Stimulated activated CD8-positive, alpha-beta memory T cell treated with anti-CD3 and anti-CD28 coated beads, Interleukin-15, amount 100 ng/mL, for 48 hours (primary cell): ENCODE measurements at places on chromosomes 5 and 9.

DNA sequence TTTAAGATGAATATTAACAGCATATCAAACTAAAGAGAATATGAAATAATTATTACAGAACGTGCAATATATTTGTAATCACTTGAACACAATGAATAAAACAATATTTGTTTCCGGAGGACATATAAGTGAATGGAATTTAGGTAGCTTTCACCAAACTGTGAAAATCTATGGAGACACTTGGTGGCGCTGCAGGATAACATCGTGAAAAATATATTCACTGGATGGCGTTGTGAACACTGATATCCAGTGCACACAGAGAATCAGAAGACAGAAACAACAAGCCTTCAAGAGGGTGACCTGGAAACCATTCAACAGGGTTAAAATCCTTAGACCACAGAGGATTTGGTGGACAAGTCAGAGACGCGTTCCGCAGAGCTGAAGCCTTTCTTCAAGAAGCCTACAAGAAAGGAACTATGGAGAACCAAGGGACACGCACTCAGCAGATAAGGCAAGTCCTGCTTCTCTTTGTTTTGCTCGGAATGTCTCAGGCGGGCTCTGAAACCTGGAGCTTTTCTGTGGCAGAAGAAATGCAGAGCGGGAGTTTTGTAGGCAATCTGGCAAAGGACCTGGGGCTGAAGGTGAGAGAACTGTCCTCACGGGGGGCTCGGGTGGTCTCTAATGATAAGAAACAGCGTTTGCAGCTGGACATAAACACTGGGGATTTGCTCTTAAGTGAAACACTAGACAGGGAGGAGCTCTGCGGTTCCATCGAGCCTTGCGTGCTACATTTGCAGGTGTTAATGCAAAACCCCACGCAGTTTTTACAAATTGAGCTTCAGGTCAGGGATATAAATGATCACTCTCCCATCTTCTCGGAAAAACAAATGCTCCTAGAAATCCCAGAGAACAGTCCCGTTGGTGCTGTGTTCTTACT is at the start of gene PCDHB11:
Gene PCDHB11, plus strand, starts transcription at position 269 of the 877 bp plus-strand sequence. Its CDS starts 148 bp downstream, at position 417.
- no peak for DNase-seq

- DNase-seq = no peak
Observed at GRCh38 chr9:110047955-110048402, 160.0 kb downstream of the C9orf152 start.

- DNase-seq = no peak
Observed at GRCh38 chr5:108650997-108651396, 96.7 kb upstream of the FER start.

DNA sequence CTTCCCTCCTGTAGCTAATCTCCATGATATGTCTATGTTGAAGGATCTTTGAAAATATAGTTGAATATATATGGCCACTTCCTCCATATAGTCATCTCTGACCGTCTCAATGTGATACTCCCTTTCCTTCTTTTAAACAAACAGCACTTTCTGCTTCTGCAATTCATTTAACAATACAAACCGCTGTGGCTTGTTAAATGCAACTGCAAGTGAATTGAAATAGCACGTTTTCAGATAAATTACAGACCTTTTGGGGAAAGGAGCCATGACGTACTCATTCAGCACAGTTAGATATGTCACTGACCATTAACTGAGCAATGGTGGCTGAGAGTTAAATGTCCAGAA is 82.5 kb downstream of the FBXO38 start:
- no peak for DNase-seq

DNA sequence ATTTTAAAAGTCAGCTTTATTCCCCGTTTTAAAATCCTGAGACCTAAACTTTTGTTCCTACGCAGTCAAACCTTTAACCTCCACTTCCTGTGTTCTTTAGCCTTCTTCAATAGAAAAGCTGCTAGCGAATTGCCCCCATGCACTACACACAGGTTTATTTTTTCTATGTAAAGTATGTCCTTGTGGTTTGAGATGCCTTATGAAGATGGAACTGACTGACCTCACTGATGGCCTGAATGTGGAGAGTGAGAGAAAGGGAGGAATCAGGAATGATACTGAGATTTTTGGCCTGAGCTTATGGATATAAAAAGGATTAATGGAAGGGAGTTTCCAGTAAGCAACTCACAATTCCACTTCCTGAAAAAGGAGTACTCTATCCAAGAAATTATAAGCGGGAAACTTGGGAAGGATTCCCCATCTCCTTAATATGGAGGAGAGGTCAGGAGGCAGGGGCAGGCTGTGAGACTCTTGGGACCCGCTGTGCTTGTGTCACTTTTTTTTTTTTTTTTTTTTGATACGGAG is 89.5 kb downstream of the UGCG start:
- no peak for DNase-seq

DNA sequence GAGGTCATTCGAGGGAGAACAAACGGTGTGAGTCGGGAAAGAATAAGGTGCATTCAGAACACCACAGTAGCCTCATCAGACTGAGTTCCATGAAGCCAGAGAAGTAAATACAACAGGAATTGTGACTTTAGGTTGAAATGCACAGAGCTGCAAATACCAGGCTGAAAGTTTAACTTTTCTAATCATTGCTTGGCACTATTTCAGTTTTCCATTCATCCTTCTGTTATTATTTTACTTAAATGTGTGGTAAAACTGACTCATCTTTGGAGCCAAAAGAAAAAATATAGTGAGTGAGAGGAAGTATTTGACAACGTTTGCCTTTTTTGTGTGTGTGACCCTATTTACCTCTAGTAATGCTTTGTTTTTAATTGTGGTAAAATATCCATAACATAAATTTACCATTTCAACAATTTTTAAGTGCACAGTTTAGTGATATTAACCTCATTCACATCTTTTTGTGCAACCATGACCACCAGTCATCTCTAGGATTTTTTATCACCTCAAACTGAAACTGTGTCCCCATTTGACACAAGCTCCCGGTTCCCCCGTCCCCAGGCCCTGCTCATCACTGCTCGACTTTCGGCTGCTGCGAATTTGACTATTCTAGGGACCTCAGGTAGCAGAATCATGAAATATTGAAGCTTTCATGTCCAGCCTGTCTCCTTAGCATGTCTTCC is 166.8 kb downstream of the HSD17B3 start:
- DNase-seq = no peak

DNA sequence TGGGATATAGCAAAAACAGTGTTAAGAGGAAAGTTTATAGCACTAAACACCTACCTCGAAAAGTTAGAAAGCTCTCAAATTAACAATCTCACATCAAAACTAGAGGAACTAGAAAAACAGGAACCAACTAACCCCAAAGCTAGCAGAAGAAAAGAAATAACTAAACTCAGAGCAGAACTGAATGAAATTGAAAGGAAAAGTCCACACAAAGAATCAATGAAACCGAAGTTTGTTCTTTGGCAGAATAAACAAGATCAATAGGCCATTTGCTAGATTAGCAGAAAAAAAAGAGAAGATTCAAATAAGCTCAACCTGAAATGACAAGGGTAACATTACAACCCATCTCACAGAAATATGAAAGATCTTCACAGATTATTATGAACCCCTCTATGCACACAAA is 234.8 kb upstream of the ISL1 start:
- DNase-seq = no peak

DNA sequence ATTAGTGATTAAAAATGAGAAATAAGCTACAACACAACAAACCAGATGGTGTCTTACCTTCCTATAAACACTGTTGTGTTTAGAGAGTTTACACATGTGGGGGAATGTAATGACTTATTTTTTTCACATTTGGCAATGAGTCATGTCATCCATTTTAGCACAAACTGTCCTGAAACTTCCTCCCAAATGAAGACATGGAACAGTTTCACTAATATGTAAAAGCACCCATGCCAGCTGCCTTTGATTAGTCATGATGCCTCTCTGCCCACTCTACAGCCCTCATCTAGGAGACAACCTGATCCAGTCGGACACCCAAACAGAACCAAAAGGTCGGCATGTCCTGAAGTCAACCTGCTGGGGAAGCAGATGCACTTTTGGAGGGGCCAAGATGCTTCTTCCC is 98.2 kb downstream of the SEMA5A start:
- no peak for DNase-seq

GRCh38 chr9:95644377-95644776 is 127.6 kb upstream of the PTCH1 start:
- no peak for DNase-seq

DNA sequence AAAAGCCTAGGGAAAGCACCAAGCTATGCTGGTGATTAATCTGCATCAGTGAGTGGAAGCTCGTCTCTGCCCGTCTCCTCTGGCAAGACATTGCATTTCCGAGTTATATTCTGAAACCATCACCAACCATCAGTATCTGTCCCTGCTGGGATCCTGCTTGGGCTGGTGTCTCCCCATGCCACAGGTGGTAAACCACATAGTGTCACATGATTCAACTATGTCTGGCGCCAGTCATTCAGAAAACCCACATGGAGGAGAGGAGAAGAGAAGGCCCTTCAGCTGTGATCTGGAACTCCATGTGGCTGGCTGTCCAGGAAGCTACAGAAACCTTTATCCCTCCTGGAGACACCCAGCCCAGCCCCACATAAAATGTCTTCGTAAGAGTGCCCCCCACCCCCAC is 4.8 kb downstream of the IL9 start:
- peak; percentile 28 for DNase-seq

DNA sequence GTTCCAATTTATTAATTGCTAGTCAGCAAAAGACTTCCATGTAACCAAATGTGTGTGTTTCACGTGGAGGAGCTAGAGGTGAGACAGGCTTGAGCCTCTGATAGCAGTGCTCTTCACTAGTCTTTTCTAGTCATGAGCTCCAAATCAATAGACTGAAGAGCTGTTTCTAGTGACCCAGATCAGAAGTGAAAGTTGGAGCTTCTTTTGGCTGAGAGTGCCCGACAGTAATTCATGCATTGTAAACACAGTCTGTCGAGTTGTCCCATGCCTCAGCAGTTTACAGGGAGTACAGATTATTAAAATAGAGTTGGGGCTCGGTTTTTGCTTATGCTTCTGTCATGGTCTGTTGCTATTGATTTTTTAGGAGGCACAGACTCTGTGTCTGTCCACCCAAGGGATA is 793.1 kb downstream of the DTWD2 start:
- no peak for DNase-seq

DNA sequence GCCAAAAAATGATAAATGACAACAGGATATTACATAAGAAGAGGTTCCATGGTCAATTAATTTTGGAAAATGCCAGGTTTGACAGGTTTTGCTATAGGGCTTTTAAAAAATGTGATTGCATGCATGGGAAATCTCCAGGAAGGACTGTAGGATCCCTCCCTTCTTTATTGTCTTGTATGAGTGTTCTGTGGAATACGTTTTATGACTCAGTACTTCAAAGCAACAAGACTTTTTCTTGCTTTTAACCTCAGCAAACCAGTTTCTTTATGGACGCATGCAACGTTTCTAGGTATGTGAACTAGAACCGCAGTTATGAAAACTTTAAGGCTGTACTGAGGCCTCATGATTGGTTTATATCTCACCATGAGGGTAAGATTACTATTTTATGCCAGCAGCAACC is 76.6 kb upstream of the NTRK2 start:
- no peak for DNase-seq

DNA sequence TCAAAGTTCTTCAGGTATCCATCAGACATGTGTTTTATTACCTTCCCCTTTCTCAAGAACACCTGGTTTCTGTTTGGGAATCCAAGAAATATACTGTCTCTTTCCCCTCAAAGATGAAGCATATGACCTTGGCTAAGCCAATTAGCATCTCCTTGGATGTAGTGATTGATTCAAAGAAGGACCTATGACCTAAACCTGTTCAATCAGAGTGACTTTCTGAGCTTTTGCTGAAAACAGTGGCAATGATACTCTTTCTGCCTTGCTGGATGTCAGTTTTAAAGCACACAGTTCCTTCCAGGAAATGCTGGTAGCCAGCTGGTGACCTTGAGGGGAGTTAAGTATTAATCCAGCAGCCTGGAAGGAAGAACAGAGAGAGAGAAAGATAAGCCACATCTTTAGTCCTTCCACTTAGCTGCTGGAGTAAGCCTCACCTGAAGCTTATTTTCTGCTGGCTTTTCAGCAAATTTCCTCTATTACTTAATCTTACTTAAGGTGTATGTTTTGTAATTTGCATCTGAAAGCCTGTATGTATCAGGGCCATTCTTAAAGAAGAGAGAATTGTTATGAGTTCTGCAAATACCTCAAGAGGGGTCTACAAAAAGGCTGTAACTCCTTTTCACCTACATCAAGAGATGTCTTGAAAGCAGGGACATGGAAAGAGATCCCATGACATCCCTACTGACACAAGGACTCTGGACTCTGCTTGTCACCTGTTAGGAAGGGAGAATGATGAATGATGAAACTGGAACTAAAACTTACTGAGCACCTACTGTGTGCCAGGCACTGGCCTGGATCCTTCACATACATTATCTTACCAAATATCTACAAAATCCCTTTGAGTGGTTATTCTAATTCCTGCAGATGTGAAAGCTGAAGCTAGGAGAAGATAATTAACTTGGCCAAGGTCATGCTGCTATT is 35.2 kb upstream of the PIK3R1 start:
- DNase-seq = no peak

- peak; percentile 76 for DNase-seq
Observed at GRCh38 chr5:132410451-132411303, 41.2 kb downstream of the SLC22A5 start.

GRCh38 chr5:30390095-30390494 is 803.4 kb upstream of the CDH6 start:
- no peak for DNase-seq

- DNase-seq = no peak
Observed at GRCh38 chr9:118222375-118222774, 518.2 kb downstream of the TLR4 start.
